ENCODE measurements at places on chromosomes 12 and 14.

GRCh38 chr14:84087986-84088531 is 1441.9 kb upstream of the FLRT2 start:
- DNase-seq: no peak

GRCh38 chr12:70040141-70040540 is 203.1 kb upstream of the CNOT2 start:
- no peak for DNase-seq

DNA sequence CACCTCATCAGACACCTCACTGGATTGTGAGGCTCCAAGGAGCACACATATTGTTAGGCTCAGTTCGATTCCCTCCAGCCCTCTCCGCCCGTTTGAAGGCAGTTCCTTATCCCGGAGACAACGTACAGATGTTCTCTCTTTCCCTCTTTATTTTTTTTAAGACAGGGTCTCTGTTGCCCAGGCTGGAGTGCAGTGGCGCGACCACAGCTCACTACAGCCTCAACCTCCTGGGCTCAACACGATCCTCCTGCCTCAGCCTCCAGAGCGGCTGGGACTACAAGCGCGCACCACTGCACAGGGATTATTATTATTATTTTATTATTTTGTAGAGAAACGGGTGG is 718 bp upstream of the TROAP start:
- DNase-seq: no peak

- DNase-seq: no peak
Measured at GRCh38 chr12:68823696-68824095, 15.7 kb downstream of the MDM2 start.

- DNase-seq: no peak
Measured at GRCh38 chr12:18646286-18646890, 91.4 kb downstream of the PLCZ1 start.

GRCh38 chr12:65956056-65956738 is 131.9 kb downstream of the HMGA2 start:
- DNase-seq: no peak

DNA sequence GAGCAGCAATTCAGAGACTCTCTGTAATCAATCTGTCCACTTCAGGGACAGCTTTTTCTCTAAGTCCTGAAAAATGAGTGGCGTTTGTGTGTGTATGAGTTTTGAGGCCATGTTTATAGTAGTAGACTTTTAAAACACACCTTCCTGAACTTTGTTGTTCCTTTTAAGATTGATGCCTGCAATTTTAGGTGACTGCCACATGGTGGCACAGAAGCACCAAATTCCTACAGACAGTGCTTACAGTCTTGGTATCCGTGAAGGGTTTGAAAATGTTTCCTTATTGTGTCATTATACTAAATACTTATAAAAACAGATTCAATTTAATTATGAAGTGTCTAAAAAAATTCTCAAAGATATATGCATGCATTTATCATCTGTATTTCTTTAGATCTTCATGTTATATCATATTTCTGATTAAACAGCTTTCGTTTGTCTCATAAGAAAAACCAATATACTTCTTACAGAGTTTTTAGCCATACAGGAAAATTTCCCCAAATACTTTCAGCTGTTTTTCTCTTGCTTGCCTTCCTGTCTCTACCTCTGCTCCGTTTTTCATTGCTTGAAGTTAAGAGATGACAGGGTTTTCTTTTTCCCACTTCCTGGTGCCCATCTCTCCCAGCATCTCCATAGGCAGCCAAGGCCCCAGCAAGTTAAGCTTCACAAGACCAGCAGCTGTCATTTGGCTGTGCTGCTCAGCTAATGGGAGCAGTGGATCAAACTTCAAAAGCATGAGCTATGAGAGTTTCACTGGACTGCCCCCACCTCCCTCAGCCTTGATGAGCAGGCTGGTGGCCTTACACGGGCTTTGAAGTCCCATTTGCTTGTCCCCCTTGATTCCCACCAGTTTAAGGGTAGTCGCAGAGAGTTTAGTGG is 259.6 kb downstream of the AKAP6 start:
- DNase-seq: no peak

DNA sequence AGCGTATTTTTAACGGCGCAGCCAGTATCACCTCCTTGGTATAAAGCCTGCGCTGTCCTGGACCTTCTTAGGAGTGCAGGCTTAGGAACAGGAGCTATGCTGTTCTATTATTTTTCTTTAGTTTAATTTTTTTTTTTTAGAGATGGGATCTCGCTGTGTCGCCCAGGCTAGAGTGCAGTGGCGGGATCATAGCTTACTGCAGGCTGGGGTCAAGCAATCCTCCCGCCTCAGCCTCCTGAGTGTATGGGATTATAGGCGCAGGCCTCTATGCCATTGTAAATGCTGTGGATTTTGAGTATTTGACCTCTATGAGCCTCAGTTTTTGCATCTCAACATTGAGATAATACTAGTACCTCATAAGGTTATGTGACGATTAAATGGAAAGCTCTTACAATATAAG is 4.1 kb downstream of the OR10AD1 start:
- DNase-seq: no peak

DNA sequence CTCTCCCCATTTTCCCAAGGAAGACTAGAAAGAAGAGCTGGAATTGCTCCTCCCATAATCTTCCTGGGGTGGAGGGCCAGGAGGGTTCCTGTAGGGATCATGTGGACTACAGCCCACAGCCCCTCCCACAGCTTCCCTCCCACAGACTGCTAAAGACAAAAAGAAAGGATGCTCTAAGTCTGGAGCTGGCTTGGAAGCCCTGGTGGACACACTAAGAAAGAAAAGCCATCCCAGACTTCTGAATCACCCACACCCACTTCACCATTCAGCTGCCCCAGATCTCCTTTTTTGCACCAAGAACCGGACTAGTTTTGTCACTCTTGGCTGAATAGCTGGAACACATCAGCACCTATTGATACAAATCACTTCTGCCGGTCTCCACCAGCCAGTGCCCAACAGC is 56.8 kb upstream of the PLXNC1 start:
- no peak for DNase-seq

- DNase-seq: no peak
Measured at GRCh38 chr14:78414172-78414571, 244.0 kb downstream of the NRXN3 start.

Data from NCI-H2081 treated with DMSO at 0.1 percent for 48 hours (cell line).